ENCODE measurements at places on chromosomes 3 and 15.

- no peak for DNase-seq
Measured at GRCh38 chr3:11273891-11274291, 1.7 kb downstream of the ATG7 start.

- no peak for DNase-seq
Measured at GRCh38 chr3:71874618-71875017, 89.7 kb upstream of the PROK2 start.

DNA sequence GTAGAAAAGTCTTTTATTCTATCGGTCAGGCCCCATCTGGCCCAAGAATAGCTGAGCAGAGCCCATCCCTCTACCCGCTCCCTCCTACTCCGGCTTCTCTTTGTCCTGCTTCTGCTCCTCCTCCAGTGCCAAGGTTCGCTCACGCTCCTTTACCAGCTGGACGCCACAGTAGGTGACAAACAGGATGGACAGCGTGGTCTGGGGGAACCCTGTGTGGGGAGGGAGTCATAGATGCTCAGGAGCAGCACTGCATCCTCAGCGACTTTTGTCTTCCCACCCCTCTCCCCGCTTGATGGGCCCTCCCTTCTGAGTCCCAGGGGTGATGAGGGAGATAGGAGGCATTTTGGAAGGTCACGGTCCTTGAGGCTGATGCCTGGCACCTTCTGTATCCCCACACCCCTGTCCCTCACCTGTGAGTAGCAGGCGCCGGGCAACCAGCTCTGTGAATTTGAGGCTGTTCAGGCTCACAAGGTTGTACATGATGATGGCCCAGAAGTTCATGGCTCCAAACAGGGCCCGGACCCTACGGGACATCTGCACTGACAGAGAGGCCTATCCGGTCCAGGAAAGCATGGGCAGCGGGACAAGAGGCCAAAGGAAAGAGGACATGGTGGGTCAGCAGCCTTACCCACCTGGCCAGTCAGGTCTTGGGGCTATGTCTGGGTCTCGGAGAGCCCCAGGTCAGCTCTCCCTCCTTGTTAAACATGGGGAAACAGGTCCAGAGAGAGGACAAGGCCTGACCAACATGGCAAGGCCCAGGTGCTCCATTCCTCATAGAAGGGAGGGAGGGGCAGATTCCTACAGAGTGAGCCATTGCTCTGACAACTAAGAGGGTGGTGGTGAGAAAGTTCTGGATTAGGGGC is 7.6 kb downstream of the KLHL40 start:
- DNase-seq = no peak

- no peak for DNase-seq
Measured at GRCh38 chr3:76873532-76874242, 166.2 kb upstream of the ROBO2 start.

GRCh38 chr3:186115239-186115996 is 6.5 kb upstream of the ETV5 start:
- no peak for DNase-seq

DNA sequence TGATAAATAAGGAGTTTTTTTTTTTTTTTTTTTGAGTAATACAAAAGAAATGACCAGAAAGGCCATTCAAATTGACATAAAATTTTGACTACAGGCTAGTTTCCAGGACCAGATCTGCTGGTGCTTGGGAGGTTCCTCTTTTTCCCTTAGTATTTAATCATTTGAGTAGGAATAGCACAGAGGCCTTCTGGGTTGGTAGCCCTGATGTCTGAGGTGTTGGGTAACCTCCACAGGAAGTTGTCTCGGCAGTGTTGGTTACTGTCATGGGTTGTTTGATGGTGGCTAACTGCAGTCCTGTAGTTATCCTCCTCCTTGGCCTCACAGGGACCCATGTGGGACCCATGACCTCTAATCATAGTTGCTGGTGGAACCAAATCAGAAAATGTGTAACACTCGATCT is 91.1 kb downstream of the USP13 start:
- DNase-seq = no peak

- DNase-seq = no peak
Measured at GRCh38 chr3:12486916-12487315, 2.6 kb downstream of the TSEN2 start.

GRCh38 chr3:48018841-48019240 is 2.6 kb upstream of the MAP4 start:
- DNase-seq = no peak

- no peak for DNase-seq
Measured at GRCh38 chr3:71088742-71089141, 494.8 kb downstream of the FOXP1 start.

DNA sequence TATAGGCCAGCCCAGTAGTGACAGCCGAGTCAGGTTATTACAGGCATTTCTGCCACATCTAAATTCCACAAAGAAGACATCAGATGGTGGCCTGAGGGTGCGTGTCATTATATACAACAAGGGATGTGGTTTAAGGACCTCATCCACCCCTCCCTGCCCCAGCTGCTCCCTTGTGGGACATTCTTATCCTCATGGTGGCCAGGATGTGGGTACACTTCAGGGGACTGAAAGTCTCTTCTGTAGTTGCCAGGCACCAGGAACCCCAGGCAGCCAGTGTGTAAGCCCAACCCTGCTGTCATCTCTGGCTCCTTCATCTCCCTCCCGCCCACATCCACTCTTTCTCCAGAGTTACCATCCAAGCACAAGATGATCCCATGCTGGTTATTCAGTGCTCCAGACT is 224.9 kb upstream of the TOPAZ1 start:
- no peak for DNase-seq

DNA sequence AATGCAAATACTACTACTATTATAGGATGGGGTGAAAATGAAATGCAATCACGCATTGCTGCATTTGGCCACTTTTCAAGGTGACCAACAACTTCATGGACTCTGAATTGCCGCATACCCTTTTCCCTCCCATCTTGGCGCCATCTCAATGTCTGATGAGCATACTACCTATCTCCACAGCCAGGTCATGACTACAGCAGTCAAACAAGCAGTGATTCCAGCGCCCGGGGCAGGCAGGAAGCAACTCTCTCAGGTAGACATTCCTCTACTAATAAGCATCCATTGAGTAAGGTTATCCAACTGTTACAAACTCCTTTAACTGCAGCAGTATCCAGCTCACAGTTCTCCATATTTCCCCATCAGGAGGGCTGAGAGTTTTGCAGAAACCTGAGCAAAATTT is 155.4 kb downstream of the ADAMTS17 start:
- DNase-seq = no peak

DNA sequence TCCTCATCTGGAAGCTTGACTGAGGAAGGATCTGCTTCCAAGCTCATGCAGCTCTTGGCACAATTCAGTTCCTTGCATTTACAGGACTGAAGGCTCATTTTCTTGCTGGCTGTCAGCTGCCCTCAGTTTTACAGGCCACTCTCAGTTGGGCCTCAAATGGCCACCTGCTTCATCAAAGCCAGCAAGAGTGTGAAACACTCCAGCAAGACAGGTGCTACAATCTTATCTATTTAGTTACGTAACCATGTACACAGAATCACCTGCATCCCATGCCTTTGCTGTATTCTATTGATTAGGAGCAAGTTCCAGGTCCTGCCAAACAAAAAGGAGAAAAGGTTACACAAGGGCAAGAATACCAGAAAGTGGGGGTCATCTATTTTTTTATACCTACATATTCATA is 40.8 kb downstream of the RHCG start:
- DNase-seq = no peak

DNA sequence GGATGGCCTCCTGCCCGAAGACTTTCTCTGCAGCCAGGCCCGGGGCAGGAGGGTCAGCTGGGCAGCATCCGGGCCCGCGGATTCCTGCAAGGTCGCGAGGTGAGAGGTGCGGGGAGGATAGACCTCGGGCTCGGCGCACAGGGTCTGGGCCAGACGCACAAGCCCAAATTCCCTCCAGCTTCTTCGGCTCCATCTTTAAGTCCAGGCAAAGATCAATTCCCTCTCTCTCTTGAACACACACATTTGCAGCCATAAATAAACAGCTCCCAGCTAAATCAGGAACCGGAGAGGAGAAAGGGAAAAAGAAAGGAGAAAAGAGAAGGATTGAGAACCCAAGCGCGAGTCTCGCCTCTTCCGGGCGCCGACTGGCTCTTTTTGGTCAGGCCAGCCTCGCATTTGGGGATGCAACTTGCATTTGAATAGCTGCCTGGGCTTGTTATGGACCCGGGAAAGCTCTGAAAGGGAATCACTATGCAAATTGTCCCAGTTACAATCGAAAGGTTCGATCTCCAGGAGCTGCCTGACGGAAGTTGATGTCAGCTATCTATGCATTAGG is 14.5 kb upstream of the ONECUT1 start:
- DNase-seq = no peak

GRCh38 chr15:101088788-101089578 is 162.9 kb downstream of the CHSY1 start:
- peak; percentile 61 for DNase-seq

- no peak for DNase-seq
Measured at GRCh38 chr3:165159760-165160421, 36.3 kb downstream of the SLITRK3 start.

DNA sequence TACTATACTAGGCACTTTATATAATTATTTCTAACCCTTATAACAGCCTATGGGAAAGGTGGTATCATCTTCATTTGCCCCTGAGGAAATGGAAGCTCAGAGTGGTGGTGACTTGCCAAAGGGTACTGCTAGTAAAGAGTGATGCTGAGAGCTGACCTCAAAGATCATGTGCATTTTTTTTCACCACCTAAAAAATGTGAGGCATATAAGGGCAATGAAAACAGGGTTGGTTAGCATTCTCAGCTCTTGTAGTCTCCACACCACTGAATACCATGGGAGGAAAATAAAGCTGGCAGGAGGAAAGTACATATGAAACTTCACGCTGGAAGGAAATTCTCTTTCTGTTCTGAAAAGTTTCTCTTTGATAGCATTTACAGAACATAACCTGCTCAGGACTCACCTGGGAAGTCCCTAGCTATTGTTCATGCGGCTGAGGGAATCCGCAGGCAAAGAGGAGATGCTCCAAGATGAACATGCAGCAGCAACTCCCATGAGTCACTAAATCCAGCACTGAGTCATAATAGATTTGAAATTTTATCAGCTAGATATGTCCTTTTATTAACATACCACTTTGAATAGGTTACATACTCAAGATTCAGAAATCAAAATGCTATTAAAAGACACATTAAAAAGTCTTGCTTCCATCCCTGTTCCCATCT is 17.3 kb downstream of the FAIM start:
- no peak for DNase-seq

All from stimulated activated CD8-positive, alpha-beta memory T cell treated with anti-CD3 and anti-CD28 coated beads, Interleukin-7, amount 100 ng/mL, for 1 hour (primary cell).